Stimulated activated CD4-positive, alpha-beta T cell treated with anti-CD3 and anti-CD28 coated beads, Interleukin-15, amount 100 ng/mL, for 1 hour (primary cell): ENCODE measurements at places on chromosomes 6 and 20.

DNA sequence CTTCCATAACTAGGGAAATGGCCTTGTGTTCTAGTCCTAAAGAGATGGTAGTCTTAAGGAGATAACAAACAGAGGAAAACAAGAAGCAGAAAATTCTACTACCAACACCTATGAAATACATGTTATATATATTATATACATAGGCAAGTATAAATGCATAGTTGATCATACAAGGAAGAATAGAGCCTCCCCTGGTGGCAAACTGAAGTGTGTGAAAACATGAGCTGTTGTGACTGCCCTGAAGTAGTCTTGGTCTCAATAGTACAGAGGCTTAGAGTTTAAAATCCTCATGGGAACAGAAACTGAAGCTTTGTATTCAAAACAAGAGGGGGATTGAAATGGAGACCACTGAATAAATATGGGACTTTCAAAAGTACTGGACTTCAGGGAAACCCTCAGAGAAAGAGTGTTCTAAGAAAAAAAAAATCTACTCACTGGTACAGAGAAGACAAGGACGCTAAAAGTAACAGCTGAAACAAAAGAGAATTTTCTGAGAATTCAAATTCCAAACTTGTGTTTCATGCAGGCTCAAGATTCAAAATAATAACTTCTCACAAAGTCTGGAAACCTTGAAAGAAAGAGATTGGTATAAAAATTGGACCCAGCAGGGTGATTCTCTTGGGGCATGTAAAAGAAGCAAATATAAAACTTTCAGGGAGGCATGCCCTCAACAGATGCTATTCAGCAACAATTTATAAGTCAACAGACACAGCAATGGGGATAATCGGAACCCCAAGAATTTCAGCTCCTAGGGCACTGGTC, 59.7 kb upstream of the SAMD3 start:
- DNase-seq = no peak

GRCh38 chr6:76420094-76420493, 347.6 kb upstream of the IMPG1 start:
- no peak for DNase-seq

GRCh38 chr6:112029045-112029822, 24.7 kb upstream of the CCN6 start:
- peak; percentile 23 for DNase-seq

DNA sequence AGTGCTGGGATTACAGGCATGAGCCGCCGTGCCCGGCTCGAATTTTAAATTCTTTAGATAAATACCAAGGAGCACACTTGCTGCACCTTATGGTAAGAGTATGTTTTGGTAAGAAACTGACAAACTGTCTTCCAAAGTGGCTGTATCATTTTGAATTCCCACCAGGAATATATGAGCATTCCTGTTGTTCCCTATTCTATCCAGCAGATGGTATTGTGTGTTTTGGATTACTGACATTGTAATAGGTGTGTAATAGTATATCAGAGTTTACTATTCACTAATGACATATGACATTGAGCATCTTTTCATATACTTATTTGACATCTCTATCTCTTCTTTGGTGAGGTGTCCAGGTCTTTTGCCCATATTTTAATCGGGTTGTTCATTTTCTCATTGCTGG, 40.5 kb downstream of the TGM6 start:
- DNase-seq = no peak

GRCh38 chr6:21883595-21884328, 290.2 kb downstream of the SOX4 start:
- DNase-seq = no peak

- DNase-seq = no peak
Observed at GRCh38 chr6:15881150-15881549, 218.3 kb upstream of the DTNBP1 start.

GRCh38 chr6:2020909-2021308, 224.5 kb downstream of the GMDS start:
- no peak for DNase-seq

GRCh38 chr6:25290306-25291060, 11.3 kb downstream of the CARMIL1 start:
- no peak for DNase-seq

DNA sequence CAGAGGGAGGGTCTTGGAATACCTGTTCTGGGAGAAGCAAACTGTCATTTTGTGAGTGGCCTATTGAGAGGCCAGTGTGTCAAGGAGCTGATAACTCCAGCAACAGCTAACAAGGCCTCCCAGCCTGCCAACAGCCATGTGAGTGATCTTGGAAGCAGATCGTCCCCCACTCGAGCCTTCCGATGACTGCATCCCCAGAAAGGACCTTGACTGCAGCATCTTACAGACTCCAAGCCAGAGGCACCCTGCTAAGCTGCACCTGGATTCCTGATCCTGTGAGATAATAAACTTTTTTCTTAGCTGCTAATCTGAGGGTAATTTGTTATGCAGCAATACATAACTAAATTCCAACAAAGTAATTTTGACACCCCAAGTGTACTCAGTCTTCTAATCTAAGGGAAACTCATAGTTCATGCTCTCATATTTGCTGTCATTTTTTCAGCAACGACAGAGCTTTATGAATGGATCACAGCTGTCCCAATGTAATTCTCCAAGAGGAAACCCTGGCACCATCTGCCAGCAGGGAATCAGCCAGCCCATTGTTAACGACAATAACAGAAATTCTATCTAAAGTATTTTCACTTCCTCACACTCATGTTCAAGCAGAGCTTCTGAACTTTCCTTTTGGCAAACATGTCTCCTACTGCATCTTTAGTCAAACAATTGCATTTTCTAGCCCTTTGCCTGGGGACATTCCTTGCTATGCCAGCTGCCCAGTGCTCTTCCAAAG, 470.2 kb upstream of the BTBD3 start:
- DNase-seq = no peak

DNA sequence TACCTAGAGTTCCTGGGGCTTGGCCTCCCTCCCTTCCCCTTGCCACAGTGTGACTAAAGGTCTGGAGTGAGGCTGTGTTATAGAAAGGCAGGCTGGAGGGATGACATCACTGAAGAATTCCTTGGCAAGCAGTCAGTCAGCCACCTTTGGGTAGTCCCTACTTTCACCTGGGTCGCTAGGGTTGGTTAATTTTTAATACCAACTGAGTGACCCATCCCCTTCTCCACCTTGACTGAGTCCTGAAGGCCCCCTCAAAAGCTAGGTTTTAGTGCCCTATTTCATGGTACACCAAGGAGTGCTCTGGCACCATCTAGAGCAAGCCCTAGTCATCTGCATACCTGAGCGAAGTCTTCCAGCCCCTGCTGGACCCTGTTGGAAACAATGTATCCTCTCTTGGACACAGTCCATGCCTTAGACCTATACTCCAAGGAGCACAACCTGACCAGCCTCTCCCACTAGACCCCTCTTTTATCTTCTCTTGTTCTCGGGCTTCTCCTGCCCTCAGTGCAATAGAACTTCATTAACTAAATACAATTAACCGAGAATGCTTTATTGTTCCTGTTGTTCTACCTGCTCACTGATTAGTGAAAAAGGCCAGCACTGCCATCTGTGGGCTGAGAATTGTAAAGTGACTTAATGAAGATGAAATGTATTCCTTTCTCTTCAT, 44.6 kb downstream of the RIN2 start:
- no peak for DNase-seq

DNA sequence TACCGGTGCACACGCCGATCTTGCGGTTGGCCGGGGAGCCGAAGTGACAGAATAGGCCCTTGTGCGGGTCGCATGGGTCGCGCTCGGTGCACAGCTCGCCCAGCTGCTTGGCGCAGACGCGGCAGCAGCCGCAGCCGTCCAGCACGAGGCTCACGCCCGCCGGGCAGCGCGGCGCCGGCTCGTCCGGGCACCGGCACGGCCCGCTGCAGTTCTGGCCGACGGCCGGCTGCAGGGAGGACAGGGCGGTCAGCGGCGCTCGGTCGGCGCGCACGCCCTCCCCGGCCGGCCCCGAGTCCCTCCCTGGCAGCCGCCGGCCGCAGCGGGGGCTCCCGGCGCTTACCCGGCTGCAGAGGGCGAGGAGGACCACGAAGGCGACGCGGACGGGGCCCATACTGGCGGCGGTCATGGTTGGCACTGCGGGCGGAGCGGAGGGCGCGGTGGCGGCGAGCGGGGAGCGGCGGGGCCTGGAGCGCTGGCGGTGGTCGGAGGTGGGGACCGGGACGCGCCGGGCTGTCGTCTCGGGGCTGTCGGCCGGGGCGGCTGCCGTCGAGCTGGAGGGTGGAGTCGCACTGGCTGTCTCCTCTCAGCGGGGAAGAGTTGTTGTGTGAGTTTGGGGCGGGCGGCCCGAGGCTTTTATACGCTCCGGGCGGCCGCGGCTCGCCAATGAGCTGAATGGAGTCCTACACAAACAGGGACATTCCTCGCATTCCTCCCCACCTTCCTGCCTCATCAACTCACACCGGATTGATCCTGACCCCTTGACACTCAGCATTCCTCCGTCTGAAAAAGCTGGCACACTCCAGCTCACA, at the start of gene CCN2:
CCN2 (minus strand) TSS at position 606 of the 809 bp plus-strand sequence; CDS start at position 406, 200 bp downstream.
- DNase-seq = no peak

DNA sequence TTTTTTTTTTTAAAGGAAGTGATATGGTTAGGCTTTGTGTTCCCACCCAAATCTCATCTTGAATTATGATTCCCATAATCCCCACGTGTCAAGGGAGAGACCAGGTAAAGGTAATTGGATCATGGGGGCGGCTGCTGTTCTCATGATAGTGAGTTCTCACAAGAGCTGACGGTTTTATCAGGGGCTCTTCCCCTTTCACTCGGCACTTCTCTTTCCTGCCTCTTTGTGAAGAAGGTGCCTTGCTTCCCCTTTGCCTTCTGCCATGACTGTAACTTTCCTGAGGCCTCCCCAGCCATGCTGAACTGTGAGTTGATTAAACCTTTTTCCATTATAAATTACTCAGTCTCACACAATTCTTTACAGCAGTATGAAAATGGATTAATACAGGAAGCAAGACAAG, 64.3 kb downstream of the ZFP64 start:
- DNase-seq = no peak

GRCh38 chr6:129860908-129861665, at the start of gene TMEM244:
Gene TMEM244 (minus strand): TSS chr6:129861315. CDS start chr6:129861188, 127 bp downstream.
- no peak for DNase-seq
